ENCODE measurements at places on chromosomes 7 and 10.

GRCh38 chr7:95476904-95477594, 8.7 kb upstream of the ASB4 start:
- no peak for DNase-seq

DNA sequence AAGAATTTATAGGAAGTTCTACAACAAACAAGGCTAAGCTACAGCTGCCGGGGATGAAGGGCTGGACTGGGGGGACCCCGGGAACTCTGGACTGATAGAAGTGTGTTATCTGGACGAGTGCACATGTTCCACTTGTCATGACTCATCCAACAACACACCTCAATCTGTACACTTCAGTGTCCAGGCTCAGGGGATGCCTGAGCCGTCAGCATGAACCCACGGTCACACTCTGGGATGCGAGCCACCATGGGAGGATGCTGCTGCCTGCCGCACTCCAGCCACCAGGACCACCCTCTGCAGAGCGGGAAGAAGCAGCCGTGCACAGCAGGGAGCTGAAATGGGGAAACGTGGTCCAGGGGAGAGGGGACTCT, 67.5 kb downstream of the MAD1L1 start:
- no peak for DNase-seq

DNA sequence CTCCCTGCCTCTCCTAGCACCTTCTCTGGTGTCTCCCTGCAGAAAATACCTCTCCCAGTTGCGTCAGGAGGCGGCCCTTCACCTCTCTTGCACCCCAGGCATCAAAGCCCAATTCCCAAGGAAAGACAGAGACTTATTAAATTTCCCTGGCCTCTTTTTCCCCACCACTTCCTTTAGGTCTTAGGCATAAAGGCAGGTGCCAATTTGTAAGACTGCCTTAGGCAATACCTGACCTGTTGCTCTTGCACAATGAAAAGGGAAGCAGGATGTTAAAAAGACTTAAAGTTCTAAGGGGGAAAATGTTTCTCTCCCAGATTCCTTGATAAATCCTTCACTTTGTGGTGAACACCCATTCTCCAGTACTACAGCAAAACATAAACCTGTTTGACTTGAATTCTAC, 186.7 kb downstream of the SLC25A13 start:
- DNase-seq, result no peak

GRCh38 chr7:76327610-76328009, 25.1 kb downstream of the HSPB1 start:
- DNase-seq, result no peak

DNA sequence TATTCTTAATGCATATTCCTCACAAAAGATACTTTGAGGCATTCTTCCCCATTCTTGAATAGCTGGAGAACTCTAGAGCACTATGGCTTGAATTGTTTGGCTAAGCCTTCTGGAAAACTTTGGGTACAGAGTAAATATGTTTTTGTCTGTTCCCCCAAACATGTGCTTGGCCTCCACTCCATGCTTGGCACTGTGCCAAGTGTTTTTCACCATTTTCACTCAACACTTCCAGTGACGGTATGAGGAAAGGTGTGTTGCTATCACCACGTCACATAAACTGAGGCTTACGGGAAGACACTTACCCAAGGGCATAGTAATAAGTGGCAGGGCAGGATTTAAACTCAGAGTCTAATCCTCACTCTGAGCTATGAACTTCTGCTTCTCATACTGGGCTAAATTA, 318.2 kb downstream of the WDR11 start:
- no peak for DNase-seq

GRCh38 chr7:28858206-28858605, 99.9 kb downstream of the TRIL start:
- no peak for DNase-seq
